ENCODE measurements at places on chromosomes 2 and 18. TPM values are rescaled to one million over a fixed set of nuclear protein-coding genes. Genes with fewer than 3 reads are reported as not detected.

DNA sequence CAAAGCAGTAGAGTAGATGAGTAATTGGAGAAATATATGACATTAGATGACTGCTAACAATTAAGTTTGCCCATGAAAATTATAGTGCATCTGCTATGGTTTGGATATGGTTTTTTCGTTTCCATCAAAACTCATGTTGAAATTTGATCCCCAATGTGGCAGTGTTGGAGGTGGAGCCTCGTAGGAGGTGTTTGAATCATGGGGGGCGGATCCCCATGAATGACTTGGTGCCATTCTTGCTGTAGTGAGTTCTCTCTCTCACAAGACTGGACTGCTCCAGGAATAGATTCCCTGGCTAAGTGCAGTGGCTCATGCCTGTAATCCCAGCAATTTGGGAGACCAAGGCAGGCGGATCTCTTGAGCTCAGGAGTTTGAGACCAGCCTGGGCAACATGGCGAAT is 9.7 kb upstream of the CUL3 start:
- DNase-seq = no peak

GRCh38 chr2:99398303-99398702 is 61.1 kb downstream of the EIF5B start:
- DNase-seq = no peak

SIX2 gene
- polyA plus RNA-seq = 11.8 TPM

DNA sequence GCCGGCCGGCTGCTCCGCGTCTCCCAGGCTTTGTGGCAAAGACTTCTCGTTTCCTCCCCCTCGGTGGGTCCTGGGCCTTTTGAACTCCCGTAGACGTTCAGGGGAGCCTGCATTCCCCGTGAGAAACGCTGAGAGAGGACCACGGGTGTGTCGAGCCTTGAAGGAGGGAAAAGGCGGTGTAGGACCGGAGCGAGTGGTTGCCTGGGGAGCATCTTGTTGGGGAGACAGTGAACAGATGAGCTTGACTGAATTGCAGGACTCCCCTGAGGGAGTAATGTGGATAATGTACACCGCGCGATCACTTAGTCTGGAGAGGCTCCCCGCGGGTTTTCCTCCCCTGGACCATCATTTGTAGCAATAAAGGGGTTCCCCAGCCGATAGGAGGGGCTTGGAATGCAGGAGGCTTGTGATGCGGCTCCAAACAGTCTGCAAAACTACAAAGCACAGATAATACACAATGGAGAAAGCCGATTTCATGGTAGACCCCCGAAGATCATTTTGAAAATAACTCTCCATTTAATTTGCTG is 769 bp downstream of the ALMS1 start:
- no peak for DNase-seq

PDE1A gene
- polyA plus RNA-seq = 20.1 TPM

GRCh38 chr2:178513876-178514275 is 33.6 kb downstream of the PLEKHA3 start:
- DNase-seq = no peak

CENPA gene
- 15.1 TPM for polyA plus RNA-seq

DNA sequence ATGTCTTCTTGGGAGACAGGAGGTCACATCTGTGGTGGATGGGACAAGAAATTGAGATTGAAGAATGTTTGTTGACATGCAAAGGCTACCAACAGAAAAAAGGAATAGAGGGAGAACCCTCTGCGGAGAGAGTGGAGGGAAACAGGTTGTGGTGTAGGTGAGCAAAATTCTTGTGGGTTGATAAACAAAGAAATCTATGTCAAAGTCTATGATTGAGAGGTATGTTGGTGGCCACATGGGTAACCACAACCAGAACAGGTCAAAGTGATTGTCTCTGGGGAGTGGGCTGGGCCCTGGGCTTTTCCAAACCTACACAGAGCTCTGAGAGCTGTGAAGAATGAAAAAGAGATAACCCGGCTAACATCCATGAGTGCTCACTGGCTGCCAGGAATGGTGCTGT is 62.8 kb upstream of the NCK2 start:
- no peak for DNase-seq

CDH19 gene
- 0.54 TPM for polyA plus RNA-seq

SULT1C2 gene
- polyA plus RNA-seq = 86.3 TPM

DNA sequence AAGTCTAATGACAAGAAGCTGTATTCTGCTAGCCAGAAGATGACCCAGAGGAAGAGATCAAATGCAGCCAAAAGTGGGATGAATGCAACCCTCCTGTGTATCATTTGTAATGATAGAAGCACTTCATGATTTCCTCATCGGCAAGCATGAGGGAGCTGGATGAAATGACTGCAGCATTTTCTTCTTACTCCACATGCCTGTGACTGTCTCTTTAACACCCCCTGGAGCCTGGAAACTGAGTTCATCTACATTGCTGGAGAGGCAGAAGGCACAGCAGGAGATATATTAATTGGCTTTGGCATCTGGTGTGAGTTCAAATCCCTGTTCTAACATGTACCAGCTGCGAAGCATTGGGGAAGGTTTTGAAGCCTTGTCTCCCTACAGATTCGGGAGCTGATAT is 37.7 kb downstream of the ID2 start:
- no peak for DNase-seq

DNA sequence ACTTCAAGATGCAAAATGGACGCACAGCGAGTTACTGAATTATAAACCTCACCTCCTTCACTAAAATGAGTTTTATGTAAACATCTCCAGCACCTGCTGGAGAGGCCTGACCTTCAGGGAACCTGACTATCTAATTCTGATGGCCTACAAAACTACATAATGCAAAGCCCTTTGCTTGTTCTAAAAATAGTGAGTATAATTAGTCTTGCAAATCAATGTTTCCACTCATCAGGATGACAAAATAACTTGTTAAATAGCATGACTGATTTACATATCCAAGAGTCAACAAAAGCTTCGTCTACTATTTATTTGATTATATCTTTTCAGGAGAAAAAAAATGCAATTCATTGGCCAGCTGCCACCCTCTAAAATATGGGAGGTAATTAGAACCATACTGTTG is 326.3 kb upstream of the MC4R start:
- no peak for DNase-seq

Data from renal pelvis (tissue), 12 donors.